ENCODE measurements at places on chromosomes 5 and 9. TPM values are rescaled to one million over a fixed set of nuclear protein-coding genes. Genes with fewer than 3 reads are reported as not detected.

PFN3 gene
- total RNA-seq = not detected

GRCh38 chr5:81971111-81971711, 612 bp upstream of the ATG10 start:
- DNase-seq = no peak

- DNase-seq = no peak
These were observed 74.3 kb downstream of the COL23A1 start for GRCh38 chr5:178515776-178516503.

- no peak for DNase-seq
These were observed 1.4 kb downstream of the SRA1 start for GRCh38 chr5:140555747-140556312.

GRCh38 chr9:114791312-114791711, 14.5 kb downstream of the TNFSF15 start:
- no peak for DNase-seq

Data from tibial nerve (tissue), 4 donors.